HuH-7 (cell line): ENCODE measurements at places on chromosomes 2 and 18.

GRCh38 chr2:172588931-172589330 lies 33.0 kb downstream of the PDK1 start:
- no peak for DNase-seq

GRCh38 chr18:59140302-59140885 lies 710 bp downstream of the SEC11C start:
- DNase-seq, result peak; percentile 13

DNA sequence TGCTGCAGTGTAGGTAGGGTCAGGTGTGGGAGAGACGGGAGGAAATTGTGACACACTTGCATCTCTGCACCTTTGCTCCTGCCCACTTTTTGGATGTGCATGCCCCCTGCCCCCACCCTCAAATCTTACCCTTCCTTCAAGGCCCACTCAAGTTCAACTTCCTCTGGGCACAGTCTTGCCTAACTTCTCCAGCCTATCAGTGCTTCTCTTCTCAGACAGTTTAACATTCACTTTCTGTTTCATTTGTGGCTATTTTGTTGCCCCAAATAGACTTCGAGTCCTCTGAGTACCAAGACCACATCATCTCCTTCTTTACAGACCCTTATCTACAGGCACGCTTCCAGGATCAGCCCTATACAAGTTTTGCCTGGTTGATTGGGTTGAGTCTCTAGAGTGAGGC lies 2.7 kb downstream of the ST8SIA5 start:
- DNase-seq, result no peak

DNA sequence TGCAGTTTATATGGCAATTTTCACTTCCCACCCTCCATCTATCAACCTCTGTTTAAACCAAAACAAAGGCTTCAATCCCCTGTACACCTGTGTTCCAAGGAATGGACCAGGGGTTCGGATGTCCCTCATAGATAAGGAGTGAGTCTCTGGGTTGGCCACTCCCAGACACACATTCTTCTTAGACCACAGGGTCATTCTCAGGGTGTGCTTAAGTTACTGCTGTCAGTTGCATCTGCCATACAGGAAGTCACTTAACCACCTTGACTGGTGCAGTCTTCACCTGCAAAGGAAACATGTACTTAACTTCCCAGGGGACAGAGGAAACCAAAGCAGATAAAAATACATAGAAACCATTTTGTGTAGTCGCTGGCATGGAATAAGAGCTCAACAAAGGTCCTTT lies 151.0 kb upstream of the NDUFV2 start:
- DNase-seq, result no peak

DNA sequence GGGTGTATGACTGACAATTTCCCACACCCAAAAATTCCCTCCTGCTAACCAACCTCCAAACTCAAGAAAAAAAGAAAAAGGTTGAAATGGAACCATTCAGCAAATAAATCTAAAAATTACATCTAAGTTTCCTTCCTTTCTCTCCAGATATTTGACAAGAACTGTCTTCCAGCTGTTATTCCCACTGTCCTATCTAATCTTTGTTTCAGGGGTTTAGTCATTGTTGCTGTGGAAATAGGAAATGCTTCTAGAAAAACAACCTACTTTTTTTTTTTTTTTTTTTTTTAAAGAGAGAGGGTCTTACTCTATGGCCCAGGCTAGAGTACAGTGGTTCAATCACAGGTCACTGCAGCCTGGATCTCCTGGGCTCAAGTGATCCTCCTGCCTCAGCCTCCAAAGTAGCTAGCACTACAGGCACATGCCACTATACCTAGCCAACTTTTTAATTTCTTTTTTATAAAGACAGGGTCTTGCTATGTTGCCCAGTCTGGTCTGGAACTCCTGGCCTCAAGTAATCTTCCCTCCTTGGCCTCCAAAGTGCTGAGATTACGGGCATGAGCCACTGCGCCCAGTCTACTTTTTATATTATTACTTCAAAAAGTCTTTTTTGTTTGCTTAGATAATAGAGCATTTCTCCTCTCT lies 88.1 kb downstream of the ITSN2 start:
- no peak for DNase-seq

- DNase-seq, result no peak
These were observed 99.4 kb downstream of the TWIST2 start for GRCh38 chr2:238947243-238947760.

- DNase-seq, result no peak
These were observed 402.7 kb upstream of the SALL3 start for GRCh38 chr18:78576967-78577366.

DNA sequence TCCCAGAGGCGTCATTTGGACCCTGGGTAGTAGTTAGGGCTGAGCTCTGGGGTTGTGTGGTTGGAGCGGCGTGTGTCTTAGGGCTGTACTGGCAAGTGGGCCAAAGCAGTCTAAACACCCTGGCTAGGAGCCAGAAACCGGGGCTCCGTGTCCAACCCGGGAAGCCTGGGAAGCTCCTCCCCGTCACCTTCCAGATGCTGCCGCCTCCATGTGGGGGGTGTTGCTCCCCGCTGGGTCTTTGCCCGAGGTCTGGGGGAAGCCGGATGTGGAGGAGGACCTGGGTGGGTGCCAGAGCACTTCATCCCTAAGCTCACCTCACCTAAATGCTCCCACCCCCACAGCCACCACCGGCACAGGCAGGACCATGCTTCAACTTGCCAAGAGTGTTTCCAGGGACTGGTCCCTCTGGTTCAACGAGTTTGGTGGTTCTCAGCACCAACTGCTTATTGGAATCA lies 25.4 kb downstream of the TET3 start:
- DNase-seq, result no peak
